ENCODE measurements at places on chromosomes 3 and 15.

- no peak overlapping the region for H3K4me3 ChIP-seq
- no peaks in the 10 kb centered on the region for H3K36me3 ChIP-seq
- no peaks in the 10 kb centered on the region for H3K4me1 ChIP-seq
- DNase-seq, result no peak
- H3K27ac ChIP-seq, result no peak overlapping the region
- no peaks in the 10 kb centered on the region for H3K27me3 ChIP-seq
These were observed 376.8 kb upstream of the ALCAM start for GRCh38 chr3:104989878-104990277.

- no peak overlapping the region for H3K4me3 ChIP-seq
- peaks cover 14% of the 10 kb centered on the region for H3K36me3 ChIP-seq
- no peaks in the 10 kb centered on the region for H3K27me3 ChIP-seq
- H3K27ac ChIP-seq, result no peak overlapping the region
- no peaks in the 10 kb centered on the region for H3K4me1 ChIP-seq
These were observed 26.6 kb downstream of the DIPK2A start for GRCh38 chr3:143998266-143998665.

GRCh38 chr3:191137708-191138107 is 61.3 kb upstream of the OSTN start:
- H3K36me3 ChIP-seq, result no peaks in the 10 kb centered on the region
- no peaks in the 10 kb centered on the region for H3K4me1 ChIP-seq
- H3K4me3 ChIP-seq, result no peak overlapping the region

- peaks cover 83% of the 10 kb centered on the region for H3K27me3 ChIP-seq
- H3K27ac ChIP-seq, result no peak overlapping the region
- peak overlapping the region; percentile 57 for H3K4me3 ChIP-seq
- no peaks in the 10 kb centered on the region for H3K36me3 ChIP-seq
- DNase-seq, result no peak
These were observed 1.2 kb downstream of the TNFAIP8L3 start for GRCh38 chr15:51093488-51093838.

GRCh38 chr15:57228395-57228794 is 147.9 kb upstream of the CGNL1 start:
- no peak overlapping the region for H3K4me3 ChIP-seq
- no peaks in the 10 kb centered on the region for H3K27me3 ChIP-seq
- peaks cover 2% of the 10 kb centered on the region for H3K36me3 ChIP-seq
- no peak for DNase-seq
- H3K27ac ChIP-seq, result no peak overlapping the region
